Activated CD4-positive, alpha-beta T cell treated with anti-CD3 and anti-CD28 coated beads, Interleukin-2, amount 10 ng/mL, durations not matched to agents 24 days and 14 days (primary cell): ENCODE measurements at places on chromosomes 1 and 21.

DNA sequence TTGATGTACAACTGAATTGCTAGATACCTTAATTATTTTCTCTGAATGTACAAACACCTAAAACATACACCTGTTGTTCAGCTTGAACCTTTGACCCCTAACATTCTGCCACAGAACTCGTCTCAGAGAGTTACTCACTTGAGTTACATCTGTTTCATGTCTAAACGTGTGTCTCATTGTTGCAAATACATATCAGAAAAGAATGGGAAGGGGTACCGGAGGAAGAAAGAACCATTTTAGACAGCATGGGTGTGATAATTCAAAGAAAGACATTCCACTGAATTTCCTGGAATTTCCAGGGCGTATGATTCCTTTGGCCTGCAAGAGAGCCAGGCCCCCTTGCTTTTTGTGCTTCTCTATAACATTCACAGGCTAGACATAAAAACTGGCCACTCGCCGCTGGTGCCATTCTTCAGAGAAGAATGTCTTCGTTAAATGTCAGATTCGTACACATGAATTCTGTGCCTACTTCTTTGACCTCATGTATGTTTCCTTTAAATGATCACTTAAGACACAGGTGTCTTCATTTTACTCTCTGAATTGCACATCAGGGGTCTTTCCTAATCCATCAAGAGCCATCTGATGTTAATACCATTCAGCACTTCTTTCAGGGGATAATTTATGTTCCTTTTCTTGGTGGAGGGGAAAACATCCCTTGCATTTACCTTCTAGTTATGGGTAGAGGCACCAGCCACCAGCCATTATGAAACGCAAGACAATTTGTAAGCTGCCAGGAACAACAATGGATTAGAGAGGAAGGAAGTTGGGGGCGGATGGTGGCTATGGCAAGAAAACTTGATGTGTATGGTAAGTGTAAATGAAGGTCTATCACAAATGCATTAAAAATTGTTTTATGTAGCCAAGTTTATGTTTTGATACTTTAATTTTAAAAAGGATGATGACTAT is 12.7 kb downstream of the ATF3 start:
- DNase-seq: no peak

DNA sequence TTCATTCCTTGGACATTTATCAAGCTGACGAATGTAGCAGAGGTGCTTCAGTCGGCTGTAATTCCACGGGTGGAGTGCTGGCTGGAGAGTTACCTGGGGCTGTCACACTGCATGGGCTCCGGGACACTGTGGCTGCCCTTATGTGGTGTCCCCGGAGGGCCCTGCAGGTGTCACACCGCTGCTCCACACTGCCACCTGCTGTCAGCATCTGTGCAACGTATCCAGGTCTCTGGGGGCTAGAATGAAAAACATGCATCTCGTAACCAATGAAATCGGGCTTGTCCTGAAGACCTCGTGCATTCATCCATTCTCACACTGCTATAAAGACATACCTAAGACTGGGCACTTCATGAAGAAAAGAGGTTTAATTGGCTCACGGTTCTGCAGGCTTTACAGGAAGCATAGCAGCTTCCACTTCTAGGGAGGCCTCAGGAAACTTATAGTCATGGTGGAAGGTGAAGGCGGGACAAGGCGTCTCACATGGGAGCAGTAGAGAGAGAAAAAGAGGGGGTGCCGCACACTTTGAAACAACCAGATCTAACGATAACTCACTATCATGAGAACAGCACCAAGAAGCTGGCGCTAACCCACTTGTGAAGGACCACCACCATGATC is 46.7 kb upstream of the PCBP3 start:
- DNase-seq: peak; percentile 95

DNA sequence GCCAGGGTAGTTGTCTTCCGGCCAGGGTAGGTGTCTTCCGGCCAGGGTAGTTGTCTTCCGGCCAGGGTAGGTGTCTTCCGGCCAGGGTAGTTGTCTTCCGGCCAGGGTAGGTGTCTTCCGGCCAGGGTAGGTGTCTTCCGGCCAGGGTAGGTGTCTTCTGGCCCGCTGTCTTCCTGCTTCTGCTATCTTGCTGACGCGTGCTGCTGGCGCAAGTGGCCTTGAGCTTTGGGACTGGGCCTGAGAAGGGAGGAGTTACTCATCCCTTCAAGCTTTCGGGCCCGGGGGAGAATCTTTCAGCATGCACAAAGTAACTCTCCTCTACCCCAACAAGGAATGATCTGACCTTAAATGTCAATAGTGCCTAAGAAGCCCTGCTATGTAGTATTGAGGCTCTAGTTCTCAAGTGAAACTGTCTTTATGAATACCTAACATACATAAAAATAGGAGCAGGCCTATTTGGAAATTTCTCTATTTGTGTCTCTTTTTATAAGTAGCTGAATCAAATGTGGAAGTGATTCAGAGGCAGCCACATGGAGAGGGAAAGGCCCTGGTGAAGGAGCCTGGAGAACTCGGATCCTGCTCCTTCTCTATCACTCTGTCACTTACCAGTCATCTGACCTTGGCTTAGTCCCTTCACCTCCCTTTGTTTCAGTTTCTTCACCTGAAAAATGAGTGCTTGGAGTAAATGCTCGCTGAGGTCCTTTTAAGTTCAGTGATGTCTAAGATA is 65.6 kb downstream of the RGL1 start:
- DNase-seq: no peak

- no peak for DNase-seq
These were observed 103.6 kb downstream of the KIF26B start for GRCh38 chr1:245258271-245258920.

DNA sequence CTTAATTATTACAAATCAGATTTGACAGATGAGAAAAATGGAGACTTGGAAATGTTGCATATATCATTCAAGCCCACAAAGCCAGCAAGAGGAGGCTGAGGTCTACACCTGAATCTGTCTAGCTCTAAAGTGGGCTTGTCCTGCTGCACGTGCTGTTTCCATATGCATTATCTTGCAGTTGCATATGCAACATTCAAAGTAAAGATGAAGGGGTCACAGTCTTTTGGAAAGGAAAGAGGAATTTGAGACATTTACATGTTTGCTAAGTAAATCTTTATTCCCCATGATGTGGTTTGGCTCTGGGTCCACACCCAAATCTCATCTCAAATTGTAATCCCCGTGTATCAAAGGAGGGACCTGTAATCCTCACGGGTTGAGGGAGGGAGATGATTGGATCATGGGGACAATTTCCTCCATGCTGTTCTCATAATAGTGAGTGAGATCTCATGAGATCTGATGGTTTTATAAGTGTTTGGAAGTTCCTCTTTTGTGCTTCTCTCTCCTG is 98.3 kb downstream of the BACH1 start:
- no peak for DNase-seq

GRCh38 chr1:246108278-246108925 is 398.7 kb downstream of the SMYD3 start:
- no peak for DNase-seq

- DNase-seq: no peak
These were observed 7.4 kb downstream of the DOP1B start for GRCh38 chr21:36163750-36164741.

GRCh38 chr21:45636951-45637646 is 6.4 kb upstream of the PCBP3 start:
- DNase-seq: no peak

DNA sequence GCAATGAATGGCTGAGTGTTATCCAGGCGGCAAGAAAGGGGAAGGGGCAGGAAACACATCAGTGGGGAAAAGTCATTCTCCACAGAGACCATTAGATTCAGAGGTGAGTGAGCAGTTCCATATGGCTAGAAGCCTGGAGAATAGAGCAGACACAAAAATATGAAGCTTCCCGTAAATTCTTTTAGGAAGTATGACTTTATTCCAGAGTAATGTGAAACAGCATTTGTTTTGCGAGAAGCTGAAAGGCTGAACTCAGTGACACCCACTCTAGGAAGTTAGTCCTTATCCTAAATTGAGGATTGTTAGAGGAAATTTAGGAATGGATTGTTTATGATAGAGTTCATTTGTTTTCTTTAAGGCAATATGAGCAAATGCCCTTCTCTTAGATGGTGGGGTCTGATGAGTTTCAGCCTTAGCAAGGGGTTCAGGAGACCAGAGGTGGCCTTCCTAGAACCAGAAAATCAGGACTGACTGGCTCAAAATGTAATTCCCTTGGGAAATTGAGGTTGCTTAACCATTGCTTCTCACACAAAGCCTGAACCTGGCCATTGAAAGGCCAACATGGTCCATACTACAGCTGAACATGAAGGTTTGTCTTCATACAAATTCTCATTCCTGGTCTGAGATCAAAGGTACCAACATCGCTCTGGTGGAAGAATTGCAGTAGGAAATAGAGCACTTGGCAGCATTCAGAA is 167.5 kb downstream of the TPR start:
- no peak for DNase-seq

DNA sequence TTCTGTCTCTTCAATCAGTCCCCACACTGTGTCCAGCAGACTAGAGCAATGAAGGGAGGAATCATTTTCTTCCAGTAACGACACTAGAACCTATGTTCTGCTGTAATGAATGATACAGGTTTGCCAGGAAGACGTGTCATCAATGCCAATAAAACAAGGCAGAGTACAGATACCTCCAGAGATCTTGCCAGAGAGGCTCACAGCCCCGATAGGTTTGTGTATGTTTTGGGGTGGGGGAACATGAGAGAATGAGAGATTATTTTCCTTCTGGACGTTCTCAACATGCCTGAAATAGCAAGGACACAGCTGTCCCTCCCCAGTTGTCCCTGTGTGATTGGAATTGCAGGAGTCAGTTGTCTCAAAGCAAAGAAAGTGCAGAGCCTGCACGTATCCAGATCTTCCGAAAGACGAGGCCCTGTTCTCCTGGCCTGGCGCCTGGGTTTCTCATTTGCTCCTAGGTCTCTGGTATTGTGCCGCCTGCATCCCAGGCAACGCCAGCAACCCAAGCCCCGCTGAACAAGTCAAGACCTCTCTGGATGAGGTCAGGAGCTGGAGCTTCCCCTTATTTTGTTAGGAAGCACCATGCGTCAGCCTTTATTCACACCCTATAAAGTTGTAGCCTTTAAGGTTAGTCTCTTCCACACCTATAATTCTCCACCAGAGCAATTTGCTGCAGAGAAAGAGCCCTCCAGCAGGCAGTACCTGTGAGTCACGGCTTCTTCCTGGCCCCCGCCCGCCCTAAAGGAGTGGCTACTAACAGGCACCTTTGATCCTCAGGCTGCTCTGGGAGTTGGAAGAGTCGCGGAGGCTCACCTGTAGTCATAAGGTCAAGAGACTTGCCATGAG is 130.5 kb downstream of the TOMM20 start:
- no peak for DNase-seq

GRCh38 chr1:22207511-22208267 is 64.8 kb upstream of the WNT4 start:
- no peak for DNase-seq

DNA sequence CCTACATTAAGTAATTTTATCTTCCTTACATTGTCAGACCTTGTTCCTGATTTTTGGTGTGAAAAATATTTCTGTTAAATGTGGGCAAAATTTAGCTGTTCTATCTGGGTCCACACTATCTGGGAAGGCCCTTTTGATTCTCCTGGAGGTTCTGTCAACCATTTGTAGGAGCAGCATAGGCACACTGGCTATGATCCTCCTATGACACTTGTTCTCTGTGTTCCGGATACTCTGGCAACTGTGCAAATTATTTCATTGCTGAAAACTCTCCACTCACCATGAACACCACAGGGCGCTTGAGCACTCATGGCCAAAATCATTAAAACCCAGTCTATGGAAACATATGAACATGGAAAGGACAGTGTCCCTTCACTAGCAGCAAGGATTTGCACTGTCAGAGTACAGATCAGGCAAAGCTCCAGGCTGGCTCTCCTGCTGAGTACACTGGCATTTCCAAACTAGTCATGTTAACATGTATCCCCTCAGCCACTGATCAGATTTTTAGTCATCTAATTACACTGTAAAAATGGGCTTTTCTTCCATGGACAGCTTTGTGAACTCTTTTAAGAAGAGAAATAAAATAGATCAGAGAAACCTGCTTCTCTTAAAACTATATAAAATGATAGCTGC is 43.9 kb upstream of the SGIP1 start:
- no peak for DNase-seq

DNA sequence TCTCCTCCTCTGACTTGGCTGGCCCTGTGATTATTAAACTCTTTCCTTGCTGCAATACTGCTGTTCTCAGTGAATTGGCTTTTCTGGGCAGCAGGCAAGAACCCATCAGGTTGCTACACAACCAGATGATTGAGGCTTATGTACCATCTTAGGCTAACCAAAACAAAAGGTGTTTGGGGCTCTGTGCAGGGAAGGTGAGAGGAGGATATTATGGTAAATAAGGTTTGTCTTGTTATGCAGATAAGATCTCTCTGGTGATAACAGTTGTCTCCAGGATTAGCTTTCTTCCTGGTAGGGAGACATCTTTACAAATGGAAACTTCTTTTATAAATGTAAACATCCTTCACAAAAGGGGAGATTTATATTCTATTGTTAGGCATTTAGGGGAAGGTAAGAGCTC is 44.5 kb upstream of the GORAB start:
- no peak for DNase-seq

- no peak for DNase-seq
These were observed 84.4 kb downstream of the ADARB1 start for GRCh38 chr21:45158491-45159423.

DNA sequence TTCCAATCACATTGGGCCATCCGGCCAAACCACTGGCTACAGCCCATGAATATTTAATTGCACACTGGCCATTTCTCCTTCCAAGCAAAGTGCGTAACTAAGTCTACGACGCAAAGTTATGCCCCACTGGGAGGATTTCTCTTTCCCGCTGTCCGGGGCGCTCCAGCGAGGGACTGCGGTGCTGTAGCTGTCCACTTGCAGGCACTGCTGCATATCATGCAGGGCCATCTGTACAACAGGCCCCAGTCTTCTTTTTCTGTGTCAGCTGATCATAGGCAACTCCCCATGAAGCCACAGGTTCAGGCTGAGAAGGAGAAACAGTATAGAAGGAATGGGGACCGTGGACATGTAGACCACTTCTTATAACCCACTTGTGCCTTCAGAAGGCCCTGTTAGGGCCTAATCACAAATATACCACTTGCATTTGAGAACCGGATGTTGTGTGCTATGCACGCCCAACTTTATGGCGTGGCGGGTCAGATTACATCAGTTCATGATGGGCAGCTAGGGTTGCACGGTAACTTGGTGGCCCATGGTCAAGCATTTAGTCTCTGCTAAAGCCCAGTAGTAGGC is 58.0 kb downstream of the ADSS2 start:
- no peak for DNase-seq
